HuH-7.5 (cell line): ENCODE measurements at places on chromosomes 5 and 9.

DNA sequence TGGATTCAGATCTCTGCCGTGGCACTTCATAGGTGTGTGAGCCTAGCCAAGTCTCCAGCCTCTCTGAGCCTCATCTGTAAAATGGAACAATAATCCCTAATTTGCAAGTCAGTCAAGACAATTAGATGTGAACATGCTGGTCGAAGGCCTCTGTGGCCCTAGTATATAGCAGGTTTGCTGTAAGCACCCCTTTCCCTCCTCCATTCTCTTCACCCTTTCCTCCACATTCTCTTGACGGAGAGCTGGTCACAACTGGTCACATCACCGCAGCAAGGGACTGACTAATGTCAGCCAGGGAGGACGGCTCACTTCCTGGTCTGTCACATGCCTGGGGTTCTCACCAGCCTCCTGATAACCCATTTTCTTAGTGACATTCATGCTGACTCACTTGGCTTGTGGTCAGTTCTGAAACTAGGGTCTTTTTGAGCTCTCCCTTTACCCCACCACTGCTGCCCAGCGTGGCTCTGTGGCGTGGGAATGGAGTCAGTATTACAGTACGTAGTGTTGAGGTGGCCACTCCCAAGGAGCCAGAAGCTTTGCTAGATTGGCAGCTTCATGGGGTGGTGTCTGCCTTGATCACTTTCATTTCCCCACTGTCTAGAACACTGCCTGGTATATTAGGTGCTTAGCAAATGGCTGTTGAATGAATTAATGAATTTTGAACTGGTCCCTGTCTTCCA is 47.8 kb downstream of the ERGIC1 start:
- no peak for DNase-seq

- no peak for DNase-seq
These were observed 4.5 kb upstream of the LCP2 start for GRCh38 chr5:170301981-170302652.

DNA sequence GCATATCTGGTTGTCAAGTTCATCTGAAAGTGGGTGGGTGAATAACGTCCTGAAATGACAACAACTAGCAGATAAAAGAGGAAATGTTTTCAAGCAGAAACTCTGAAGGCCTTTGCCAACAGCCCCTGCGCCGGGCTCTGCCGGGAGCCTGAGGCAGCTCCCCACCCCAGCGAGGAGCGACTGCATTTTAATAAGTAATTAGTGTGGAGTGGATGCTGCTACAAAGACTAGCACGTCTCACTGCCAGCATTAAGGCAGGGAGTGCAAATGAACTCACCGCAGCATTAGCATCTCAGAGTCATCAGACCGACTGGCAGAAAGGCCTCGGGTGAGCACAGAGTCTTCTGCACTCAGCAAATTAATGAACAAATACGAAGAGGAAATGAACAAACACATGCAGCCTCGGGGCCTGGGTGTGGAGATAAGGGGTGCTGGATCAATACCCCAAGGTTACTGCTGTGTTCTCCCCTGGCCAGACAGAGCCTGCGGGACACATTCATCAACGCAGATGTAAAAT is 63.8 kb downstream of the VAV2 start:
- no peak for DNase-seq

DNA sequence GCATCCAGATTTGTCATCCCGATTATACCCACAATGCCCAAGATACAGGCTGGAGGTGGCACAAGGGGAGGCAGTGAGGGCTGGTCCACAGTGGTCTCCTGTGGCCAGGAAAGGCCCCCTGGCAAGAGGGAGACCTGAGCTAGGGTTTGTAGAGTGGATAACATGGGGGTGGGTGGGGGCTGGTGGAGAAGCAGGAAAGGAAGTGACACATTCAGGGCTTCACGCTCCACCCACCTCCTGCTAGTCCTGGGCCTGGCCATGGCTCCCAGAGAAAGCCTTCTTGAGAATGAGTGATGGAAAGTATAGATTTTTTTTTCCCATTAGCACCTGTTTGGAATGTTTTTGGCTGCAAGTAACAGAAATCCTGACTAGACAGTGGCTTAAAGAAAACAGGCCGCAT is 81.3 kb downstream of the ANKRD33B start:
- no peak for DNase-seq

DNA sequence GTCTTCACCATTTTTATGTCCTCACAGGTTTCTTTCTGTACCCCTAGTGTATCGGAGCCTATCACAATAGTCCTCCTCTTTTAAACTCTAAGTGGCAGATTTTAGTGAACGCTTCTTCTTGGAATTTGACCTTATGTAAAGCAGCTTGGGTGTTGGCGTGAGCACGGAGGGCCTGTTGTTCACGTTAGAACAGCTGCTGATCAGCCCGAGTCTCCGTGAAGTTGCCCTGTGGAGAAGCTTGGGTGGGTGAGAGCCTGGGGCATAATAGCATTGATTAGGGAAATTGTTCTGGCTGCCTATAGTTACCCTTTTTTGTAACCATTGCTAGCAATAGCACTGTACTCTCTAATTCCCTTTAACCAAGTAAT is 167.0 kb upstream of the OTULINL start:
- no peak for DNase-seq

- no peak for DNase-seq
These were observed 53.4 kb downstream of the CDH10 start for GRCh38 chr5:24591426-24591825.

GRCh38 chr9:88303721-88304451 is 84.4 kb upstream of the SPIN1 start:
- no peak for DNase-seq

GRCh38 chr9:13759551-13759950 is 480.1 kb upstream of the MPDZ start:
- DNase-seq = no peak

DNA sequence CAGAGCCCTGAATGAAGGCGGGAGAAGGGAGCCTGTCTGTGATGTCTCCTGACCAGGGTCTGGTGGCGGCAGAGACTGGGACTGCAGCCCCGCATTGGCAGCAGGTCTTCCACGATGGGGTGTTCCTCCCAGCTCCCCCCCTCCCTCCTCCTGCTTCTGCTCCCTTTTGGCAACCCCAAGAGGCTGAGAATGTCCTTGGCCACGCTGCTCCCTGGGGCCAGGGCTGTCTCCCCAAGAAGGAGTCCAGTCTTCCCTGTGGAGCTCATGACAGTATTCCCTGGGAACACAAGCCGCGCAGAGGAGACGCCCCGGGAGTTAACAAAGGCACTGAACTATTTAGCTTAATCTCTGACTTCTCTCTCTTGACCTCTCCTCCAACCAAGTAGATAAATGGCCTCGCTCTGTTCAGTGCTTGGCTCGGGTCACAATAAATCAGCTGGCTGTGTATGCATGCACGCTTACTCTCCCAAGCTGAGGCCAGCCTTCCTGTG is 84.0 kb upstream of the NEURL1B start:
- DNase-seq = no peak

- no peak for DNase-seq
These were observed 208.4 kb upstream of the TBCA start for GRCh38 chr5:77984587-77984986.

GRCh38 chr5:81820863-81821262 is 70.0 kb upstream of the SSBP2 start:
- DNase-seq = no peak

DNA sequence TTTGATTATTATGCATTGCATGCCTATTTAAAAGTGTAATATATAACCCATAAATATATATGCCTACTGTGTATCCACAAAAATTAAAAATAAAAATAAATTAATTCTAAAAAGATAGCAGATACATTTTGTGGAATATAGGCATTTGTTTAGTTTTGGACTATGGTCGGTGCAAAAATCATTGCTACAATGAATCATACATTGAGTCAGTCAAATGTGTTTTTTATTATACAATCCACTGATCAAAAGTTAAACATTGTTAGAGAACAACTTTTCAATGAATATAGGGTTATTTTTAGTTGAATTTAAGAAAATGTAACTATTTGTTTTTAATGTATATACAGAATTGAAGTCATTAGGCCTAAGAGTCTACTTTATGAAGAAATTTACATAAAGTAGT is 885.9 kb downstream of the EFNA5 start:
- DNase-seq = no peak

- no peak for DNase-seq
These were observed 49.8 kb upstream of the OLFM1 start for GRCh38 chr9:135037521-135038250.

DNA sequence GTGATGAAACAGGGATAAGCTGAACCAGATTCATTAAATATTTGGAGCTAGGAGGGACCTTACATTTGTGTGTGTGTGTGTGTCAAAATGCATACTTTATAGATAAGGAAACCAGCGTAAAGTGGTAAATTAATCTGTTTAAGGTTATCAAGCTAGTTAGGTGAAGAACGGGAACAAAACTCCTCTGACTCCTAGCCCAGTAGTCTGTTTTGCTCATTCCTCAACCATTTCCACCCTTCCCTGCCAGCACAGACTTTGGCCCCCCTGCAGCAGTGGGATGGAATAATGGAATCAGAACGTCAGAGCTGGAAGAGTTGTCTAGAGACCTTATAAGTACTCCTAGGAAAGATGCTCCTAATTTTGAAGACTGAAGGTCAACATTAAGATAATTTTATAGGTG is 6.5 kb downstream of the AGXT2 start:
- DNase-seq = no peak

DNA sequence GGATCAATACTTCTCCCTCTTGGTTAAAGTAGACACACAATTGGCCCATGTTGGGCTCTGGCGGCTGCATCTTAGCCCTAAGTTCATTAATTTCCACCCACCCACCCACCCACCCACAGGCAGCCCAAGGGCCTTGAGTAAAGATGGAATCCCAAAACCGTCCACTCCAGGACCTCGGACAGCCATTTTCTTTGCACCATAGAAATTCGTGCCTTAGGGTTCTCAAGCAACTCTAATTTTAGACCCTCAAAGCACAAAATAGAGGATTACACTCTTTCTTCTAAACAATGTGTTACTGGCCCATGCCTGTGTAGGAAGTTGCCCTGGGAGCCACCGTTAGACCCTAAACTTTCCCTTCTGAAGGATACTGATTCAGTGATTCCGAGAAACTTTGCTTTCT is 568.5 kb downstream of the IRX1 start:
- DNase-seq = no peak

- DNase-seq = no peak
These were observed 17.5 kb downstream of the CYFIP2 start for GRCh38 chr5:157283434-157283833.

DNA sequence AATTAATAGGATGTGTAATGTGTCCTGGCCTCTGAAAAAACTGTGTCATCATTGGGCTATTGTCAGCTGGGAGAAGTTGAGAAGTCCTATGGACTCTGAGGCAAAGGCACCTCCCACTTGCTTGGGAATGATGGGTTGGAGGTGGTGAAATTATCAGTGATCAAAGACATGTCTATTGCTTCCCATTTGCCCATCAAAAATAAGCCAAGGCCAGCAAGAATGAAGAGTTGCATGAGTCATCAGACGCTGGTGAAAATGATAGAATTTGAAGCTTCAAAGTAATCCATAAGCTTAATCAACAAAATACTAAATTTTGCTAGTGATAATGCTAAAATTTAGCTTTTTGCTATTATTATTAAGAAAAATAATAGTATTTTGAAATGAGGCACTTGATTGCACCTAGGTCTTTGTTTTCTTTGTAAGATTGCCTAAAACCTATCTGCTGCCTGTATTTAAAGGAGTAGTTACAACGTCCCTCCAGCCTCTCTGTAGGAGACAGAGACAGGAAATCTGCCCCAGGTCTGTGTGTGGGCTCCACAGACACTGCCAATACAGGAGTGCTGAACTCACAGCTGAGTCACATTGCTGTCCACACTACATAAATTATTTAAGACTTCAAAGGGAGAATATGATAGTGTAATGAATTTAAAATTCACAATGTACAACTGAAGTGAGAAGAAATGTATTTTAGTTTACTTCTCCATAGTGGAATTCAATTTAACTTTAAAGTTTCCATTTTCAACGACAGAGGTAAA is 48.4 kb upstream of the APC start:
- no peak for DNase-seq

GRCh38 chr9:126479515-126479914 is 134.2 kb upstream of the LMX1B start:
- no peak for DNase-seq
